ENCODE measurements at places on chromosomes 6 and 20.

- DNase-seq: no peak
Observed at GRCh38 chr6:151869787-151870186, 62.3 kb downstream of the ESR1 start.

DNA sequence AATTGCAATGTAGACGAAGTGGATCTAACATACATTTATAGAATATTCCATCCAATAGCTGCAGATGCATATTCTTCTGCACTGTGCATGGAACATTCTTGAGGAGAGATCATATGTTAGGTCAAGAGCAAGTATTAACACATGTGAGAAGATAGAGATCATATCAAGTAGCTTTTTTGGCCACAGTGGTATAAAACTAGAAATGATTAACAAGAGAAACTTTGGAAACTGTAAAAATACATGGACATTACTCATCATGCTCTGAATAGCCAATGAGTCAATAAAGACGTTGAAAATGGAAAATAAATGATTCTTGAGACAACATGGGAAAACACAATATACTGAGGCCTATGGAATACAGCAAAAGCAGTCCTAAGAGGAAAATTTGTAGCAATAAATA is 94.2 kb downstream of the STXBP5 start:
- no peak for DNase-seq

GRCh38 chr20:20321134-20321533 is 46.8 kb upstream of the INSM1 start:
- DNase-seq: no peak

- DNase-seq: no peak
Observed at GRCh38 chr6:148968771-148969602, 222.2 kb downstream of the UST start.

GRCh38 chr6:133749427-133749826 is 139.5 kb upstream of the TCF21 start:
- DNase-seq: no peak

DNA sequence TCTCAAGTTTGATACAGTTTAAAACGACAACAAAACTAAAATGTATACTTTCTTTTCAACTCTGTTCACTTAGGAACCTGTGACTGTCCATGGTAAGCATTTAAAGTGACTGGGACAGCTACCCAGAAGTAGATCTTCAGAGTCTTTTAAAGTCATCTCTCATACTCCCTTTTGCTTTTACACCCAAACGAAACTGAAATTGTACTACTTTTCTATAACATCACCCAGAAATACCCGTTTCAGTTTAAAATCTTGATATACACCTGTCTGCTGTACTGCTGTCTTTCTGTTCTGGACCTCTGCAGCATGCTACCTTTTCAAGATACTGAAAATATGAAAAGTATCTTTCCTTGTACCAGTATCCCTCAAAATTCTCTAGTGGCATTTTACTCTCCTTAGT is 170.4 kb upstream of the THEMIS start:
- DNase-seq: no peak

DNA sequence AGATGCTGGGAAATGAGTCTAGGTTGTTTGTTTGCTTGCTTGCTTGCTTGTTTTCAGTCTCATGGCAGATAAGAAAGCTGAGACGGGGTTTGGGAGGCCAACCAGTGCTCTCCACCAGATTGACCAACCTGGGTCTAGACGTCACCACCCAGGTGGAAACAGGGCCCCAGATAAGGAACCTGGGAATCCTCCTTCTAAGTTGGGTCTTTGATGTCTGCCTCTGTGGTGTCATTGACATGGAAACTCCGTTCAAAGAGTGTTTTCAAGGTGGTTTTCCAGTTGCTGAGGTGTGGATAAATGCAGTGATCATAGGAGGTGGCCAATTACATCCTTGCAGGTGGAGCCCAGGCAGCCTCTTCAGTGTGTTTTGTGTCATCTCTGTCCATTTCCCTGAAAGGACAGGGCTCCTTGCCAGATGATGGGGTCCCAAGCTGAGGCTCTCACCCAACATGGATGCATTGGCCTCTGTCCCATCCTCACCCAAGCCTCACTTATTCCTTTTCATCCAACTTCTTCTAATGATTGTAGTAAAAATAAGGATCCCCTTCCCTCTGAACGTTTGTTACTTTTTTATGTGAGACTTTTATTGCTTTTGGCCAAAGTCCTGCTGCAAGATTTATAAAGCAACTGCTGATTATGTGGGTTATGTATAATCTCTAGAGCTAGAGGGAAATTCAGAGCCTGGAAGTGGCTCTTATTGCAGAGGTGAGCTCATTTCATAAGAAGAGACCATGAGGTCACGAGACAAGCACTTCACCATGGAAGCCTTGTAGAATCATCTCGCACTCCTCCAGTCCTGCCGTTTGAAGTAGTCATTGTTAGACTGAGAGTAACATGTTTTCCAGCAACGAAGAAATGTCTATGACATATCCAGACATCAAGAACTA is 32.0 kb upstream of the SYNDIG1 start:
- DNase-seq: no peak

GRCh38 chr20:62675156-62675876 is 33.0 kb downstream of the SLCO4A1 start:
- no peak for DNase-seq

DNA sequence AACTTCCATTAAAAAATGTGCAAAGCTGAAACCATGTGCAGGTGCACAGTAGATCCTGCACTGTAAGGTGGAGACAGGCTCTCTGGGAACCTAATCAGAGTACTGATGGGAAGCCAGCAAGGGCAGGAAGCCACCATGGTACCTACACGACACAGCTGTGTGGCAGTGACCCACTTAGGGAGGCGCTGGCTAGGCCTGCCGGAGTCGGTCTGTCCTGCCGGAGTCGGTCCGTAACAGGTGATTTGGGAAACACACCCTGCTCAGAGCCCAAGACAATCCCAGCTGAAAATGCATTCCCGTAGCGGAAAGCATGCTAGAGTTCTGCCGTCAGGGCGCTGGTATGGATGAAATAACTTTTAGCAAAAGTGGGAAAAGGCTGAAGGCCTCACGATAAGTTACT is 17.2 kb downstream of the TXNDC5 start:
- no peak for DNase-seq

- DNase-seq: no peak
Observed at GRCh38 chr20:17748279-17748678, 48.5 kb downstream of the BANF2 start.

- DNase-seq: no peak
Observed at GRCh38 chr20:19986419-19986818, 30.7 kb upstream of the NAA20 start.

DNA sequence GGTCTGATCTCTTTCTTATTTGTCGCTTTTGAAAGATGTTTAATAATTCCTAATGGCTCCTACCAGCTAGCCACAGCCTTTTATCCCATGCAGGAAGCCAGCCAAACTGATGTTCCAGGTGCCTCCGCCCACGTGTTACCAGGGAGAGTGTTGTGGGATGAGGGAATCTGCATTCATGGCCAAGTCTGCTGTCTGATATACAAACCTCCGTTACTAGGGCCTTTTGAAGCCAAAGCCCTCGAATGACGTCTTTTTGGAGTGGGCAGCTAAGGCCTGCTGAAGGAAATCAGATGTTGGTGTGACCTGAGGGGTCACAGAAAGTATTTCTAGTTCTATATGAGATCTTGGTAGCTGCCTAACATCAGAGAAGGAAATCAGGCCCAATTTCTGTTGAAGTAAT is 21.3 kb downstream of the STK35 start:
- no peak for DNase-seq

DNA sequence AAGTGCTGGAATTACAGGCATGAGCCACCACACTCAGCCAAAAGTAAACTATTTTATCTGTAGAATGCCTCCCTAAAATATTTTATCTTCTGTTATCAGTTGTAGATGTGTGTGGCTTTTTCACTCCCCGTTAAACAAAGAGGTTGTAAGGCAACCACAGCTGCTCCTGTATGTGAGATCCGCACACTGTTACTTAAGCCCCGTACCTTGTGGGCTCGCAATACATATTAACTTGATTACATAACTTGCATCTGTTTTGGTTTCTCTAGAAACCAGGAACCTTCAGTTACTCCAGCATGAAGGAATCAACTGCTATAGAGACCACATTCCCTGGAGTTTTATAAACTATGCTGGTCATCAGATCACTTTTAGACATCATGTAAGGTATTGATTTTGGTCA is 420.1 kb upstream of the SLC35B3 start:
- DNase-seq: no peak

DNA sequence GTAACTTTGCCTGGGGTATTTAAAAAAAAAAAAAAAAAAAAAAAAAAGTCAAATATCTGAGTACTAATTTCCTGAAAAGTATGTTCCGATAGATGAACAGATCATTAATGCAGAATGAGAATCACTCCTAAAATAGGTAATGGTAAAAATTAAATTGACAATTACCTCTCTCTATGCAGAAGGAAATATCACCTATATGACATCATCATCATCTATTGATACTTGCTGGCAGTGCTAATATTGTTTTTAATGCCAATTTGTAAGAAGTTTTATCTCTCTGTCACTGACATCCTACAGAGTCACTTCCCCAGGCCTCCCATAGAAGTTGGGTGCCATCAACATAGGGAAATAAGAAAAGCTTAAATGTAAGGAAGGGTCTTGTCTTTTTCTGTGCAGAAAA is 29.9 kb downstream of the ADNP start:
- DNase-seq: no peak

- no peak for DNase-seq
Observed at GRCh38 chr6:16948396-16948795, 153.5 kb upstream of the STMND1 start.

- no peak for DNase-seq
Observed at GRCh38 chr20:53252002-53252401, 279.8 kb downstream of the TSHZ2 start.

DNA sequence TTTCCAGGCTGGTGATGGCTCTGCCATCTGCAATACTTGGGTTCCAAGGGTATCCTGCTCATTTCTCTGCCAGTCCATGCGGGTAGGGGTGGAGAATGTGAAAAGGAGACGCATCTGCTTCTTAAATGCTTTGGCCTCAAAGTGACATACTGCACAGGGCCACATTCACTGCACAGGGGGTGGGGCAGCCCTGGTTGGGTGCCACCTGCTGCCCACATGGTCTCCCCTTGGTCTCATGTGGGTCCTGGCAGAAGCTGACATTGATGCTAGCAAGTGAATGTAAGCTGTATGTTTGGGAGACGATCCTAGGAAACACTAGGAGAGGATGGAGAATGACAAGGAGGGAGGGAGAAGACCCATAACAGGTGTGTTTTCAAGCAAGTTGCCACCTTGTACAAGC is 140.9 kb downstream of the EDN3 start:
- DNase-seq: no peak

DNA sequence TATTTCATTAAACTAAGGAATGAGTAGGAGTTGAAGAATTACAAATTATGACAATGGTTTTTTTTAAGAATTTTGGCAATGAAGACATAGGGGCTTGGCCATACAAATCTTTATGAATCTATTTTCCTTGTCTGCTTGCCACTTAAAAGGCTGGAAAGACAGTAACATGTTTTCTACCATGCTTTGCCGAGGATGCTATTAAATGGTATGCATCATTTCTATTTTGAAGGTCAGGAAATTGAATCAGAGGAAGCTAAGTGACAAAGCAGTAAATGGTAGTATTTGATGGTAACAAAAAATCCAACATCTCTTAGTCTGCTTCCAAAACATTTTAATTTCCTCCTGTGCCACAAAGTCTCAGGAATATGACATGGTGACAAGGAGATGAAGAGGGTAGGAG is 287.2 kb downstream of the RFPL4B start:
- no peak for DNase-seq

DNA sequence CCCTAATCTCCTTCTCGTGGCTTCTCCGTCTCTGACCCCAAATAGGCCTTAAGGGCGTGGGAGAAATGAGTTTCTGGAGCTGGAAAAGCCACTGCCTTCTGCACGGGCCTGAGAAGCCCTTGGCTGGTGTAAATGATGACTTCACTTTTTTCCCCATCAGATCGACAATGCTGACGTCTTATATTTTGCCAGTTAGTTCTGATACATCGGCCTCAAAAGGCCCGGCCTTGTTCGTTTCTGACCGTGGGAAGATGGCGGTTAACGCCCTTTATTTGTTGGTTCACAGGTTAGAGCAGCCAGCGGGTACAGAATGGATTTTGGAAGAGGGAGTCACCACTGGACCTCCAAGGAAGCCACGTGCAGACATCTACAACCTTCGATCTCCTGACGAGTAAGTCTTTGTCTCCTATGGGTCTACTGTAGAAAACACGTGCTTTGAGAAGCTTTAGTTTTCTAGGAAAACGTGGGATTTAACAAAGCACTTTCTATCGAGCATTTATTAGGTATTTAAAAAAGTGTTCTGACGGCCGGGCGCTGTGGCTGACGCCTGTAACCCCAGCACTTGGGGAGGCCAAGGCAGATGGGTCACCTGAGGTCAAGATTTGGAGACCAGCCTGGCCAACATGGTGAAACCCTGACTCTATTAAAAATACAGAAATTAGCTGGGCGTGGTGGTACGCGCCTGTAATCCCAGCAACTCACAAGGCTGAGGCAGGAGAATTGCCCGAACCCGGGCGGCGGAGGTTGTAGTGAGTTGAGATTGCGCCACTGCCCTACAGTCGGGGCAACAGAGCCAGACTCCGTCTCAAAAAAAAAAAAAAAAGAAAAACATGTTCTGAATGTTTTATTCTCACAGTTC is 1.2 kb upstream of the ZNFX1 start:
- peak; percentile 70 for DNase-seq

- peak; percentile 48 for DNase-seq
Observed at GRCh38 chr20:35447082-35447789, 8.2 kb upstream of the CEP250 start.

- DNase-seq: no peak
Observed at GRCh38 chr20:19368351-19368750, 155.9 kb downstream of the SLC24A3 start.

- DNase-seq: no peak
Observed at GRCh38 chr20:47156301-47157137, 200.0 kb downstream of the ZMYND8 start.

DNA sequence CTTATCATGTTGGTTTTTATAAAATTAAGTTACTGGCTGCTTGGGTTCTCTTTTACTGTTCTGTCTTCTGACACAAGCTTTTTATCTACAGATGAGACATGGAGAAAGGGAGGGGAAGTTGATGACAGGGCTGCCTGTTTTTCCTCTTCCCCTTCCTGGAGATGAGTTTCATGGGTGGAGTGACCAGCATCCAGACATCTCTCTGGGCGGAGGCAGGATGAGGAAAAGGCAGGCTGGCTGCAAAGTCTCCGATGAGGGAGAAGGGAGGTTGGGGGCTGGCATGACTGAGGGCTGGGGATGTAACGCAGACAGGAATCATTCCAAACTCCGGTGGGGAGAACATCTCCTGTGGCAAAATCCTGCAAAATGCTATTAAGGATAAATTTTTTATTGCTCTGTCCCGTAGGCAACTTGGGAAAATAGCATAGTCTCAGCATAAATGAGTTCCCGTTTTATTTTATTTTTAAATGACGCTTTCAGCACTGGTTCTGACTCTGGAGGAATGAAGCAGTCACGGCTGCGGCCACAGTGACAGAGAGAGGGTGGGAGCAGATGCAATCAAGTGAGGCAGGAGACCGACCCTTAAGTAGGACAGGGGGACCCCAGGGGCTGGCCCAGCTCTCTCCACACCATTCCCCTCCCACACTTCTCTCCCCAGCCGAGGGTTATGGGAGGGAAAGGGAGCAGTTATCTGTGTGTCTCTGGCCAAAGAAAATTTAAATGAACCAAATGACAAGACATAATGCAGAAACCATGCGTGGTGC is 108.8 kb upstream of the PMEPA1 start:
- DNase-seq: no peak

Measured in NCI-H1417 treated with DMSO at 0.1 percent for 48 hours (cell line).